ENCODE measurements at places on chromosomes 5 and 9.

DNA sequence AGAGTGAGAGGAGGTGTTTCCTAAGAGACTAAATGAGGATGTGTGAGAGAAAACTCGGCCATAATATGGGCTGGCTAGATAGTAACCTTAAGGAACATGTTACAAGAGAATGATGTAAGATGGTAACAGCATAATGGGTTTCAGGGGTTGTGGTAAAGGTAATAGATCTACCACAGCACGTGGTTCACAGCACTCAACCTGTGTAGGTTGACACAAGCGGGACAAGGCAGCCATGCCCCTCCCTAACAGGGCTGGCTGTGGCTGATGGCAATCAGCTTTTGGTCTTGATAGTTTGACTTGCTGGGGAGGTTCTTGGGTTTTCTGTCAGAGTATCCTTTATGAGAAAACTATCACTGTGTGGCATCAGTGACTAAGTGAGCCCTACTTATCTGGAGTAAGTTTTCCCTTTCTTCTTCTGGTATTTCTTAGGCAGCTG is 138.6 kb downstream of the TRIO start:
- DNase-seq, result no peak

GRCh38 chr9:123305879-123306278 is 37.5 kb upstream of the STRBP start:
- DNase-seq, result no peak

GRCh38 chr5:143775258-143775657 is 36.7 kb upstream of the HMHB1 start:
- no peak for DNase-seq

- no peak for DNase-seq
Measured at GRCh38 chr9:75589497-75589896, 301.0 kb upstream of the PCSK5 start.

DNA sequence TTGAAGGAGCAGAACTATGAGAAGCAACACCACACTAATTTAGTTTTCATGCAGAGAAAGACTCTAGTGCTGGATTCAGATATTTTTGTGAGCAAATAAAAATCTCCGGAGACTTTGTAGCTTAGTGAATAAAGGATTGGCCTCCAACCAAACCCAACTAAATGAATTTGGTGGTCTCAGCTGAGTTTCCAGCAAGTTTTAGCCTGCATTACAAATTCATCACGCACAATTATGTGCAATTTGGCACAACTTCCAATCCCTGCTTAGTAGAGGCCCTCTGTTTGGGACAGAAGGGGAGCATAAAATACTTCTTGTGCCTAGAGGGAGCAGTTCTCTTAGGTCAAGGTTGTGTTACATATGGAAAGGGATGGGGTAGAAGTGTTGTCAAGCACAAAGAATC is 112.3 kb upstream of the ADAMTSL1 start:
- DNase-seq, result no peak

DNA sequence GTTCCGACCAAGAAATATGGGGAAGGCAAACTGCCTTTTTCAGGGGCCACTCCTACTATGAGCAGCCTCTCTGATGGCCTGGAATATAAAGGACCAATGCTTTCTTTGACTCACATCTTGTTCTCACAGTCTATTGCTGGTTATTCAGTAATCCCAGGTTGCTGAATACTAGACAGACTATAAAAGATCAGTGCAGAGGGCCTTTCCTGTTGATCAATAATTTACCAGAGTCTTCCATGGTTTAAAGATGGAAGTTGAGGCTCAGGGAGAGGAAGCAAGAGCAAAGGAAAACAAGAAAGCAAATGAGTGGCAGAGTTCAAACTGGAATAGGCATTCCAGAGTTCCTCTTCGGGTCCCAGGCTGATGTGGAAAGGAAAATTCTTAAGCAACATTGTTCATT is 62.9 kb downstream of the FBXO38 start:
- no peak for DNase-seq

GRCh38 chr9:12652973-12653372 is 40.2 kb upstream of the TYRP1 start:
- DNase-seq, result no peak

DNA sequence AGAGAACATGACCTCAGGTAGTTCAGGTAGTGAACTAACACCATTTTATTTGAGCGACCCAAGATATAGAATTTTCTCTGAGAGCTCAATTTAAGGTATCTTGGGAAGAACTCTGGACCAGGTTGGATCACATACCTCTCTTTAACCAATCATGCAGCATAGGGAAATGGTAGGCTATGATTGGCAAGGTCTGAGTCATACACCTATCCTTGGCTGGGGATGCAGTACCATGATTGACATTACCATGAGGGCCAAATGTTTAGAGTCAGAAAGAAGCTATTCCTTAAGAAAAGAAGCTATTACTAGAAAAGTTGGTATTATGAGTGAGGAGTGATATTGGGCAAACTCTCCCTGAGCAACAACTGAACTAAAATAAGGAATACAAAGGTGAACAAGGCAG is 258.7 kb downstream of the KCTD16 start:
- DNase-seq, result no peak

- no peak for DNase-seq
Measured at GRCh38 chr5:151028717-151029116, 8.3 kb downstream of the GPX3 start.

DNA sequence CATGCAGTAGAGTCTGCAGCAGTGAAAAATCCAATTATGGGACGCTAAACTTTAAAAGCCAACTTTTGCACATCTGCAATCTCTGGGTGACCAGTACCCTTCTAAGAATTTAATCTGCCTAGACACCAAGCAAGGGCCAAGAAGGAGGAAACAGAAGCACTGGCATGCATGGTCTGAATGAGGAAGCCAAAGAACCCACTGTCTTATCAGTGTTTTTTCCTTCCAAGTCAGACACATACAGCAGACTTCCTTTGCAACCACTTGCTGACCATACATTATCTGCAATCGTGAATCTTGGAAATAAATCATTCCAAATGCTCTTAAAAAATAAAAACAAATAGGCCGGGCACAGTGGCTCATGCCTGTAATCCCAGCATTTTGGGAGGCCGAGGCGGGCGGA is 65.9 kb downstream of the DEPDC1B start:
- DNase-seq, result no peak
